ENCODE measurements at places on chromosomes 13 and 19.

DNA sequence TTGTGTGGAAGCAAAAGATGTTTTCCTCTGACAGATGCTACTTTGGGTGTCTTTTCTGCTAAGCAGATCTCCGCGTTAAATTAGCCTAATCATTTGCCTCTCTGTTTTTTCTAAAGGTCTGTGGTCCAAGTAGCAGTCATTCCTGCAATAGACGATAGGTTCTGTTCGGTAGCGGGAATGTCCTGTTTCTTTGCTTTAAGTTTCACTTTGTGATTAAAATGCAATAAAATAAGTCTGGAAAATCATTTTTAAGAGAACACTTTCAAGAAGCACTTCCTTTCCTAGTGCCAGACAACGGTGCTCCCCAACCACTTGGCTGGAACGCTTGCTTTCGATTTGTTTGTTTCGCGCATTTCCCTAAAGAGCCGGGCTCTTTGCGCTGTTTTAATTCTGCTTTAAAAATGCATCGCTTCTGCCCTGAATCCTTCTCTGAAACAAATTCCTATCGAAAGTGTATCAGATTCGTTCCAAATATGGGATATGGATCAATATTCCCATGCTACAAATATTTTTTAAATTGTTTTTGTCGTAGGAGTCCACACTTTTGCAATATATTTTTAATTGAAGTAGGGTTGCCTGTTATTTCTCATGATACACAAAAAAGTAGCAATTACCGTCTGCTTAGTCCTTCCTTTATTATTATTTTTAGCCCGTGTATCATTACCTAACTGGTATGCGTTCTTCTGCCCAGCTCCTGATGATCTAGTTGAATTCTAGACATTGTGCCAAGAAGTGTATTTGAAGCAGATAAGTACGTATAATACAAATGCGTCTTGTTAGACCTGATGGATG lies 14.2 kb downstream of the ZIC2 start:
- no peak overlapping the region for H3K27ac ChIP-seq
- no peak for DNase-seq
- no peaks in the 10 kb centered on the region for H3K36me3 ChIP-seq
- no peak overlapping the region for H3K4me3 ChIP-seq
- no peaks in the 10 kb centered on the region for H3K27me3 ChIP-seq

DNA sequence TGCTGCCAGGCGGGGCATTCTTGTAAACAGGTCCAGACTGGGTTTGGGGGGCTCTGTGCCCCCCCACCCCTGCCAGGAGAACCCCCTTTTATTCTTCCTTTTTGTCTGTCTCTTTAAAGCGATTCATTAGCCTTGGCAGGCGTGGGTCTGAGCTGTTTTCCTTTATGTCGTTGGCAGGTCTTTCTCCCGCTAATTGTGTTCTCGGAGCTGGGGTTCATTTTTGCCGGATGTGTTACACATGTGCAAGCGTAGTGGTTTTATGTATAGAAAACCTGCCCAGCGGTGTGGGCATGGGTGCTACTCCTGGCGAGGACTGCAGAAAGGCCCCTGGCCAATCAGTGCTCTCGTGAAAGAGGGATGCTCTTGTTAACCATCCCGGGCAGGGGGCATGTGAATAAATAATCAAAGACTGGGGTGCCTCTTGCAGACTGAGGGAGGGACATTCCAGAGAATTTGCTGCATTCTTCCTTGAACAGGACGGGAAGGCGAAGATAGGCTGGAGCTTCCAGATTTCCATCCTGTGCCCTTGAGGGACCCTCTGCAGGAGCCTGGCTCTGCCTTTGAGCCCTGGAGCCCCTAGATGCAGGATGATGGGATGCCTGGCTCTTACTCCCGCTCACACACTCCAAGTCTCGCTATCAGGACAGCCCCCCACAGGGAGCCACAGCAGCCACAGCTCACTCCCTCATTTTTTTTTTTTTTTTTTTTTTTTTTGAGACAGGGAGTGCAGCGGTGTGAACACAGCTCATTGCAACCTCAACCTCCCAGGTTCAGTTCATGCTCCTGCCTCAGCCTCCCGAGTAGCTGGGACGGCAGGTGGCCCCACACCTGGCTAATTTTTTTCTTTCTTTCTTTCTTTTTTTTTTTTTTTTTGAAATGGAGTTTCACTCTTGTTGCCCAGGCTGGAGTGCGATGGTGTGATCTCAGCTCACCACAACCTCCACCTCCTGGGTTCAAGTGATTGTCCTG lies 14.1 kb downstream of the CARM1 start:
- no peak overlapping the region for H3K4me3 ChIP-seq
- no peaks in the 10 kb centered on the region for H3K27me3 ChIP-seq
- H3K36me3 ChIP-seq, result no peaks in the 10 kb centered on the region
- no peak for DNase-seq

DNA sequence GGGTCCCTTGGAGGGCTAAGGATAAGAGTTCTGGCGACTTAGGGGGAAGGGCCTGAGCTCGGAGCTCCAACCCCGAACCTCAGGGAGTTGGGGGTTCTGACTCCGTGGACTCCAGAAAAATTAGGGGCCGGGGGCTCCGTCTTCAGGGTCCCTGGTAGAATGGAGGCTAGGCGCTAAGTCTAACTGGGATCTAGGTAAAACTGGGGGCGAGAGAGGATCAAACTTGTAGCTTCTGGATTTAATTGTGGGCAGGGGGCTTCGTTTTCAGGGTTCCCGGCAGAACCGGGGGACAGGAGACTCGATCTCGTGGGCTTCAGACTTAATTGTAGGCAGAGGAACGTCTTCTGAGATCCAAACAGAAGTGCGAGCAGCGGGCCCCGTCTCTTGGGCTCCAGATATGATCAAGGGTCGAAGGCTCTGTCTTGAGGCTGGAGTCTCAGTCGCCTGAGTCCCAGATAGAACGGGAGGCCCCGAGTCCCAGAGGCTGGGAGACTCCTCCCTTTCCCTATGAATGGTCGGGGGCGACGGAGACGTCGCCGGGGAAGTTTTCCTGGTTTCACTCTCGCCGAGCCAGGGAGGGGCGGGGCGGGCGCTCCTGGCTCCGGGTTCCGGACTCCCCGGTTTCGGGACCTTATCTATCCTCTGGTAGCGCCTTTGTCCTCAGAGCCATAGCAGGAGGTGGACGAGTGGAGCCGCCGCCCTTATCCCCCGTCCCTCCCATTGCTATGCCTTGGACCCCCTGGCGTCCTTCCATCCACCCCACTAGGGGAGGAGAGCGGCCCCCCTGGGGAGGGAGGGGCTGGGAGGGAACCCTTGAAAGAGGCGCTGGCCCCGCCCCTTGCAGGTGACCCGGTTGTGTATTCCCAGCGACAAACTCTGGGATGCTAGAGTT lies 1.3 kb downstream of the NECTIN2 start:
- no peak overlapping the region for H3K27ac ChIP-seq
- H3K27me3 ChIP-seq, result peaks cover 60% of the 10 kb centered on the region
- no peaks in the 10 kb centered on the region for H3K36me3 ChIP-seq
- no peak for DNase-seq
- no peak overlapping the region for H3K4me3 ChIP-seq

- H3K36me3 ChIP-seq, result no peaks in the 10 kb centered on the region
- no peaks in the 10 kb centered on the region for H3K4me1 ChIP-seq
- DNase-seq, result no peak
- no peak overlapping the region for H3K27ac ChIP-seq
These were observed 42.2 kb upstream of the KCTD4 start for GRCh38 chr13:45243077-45243476.

- no peaks in the 10 kb centered on the region for H3K4me1 ChIP-seq
- no peaks in the 10 kb centered on the region for H3K36me3 ChIP-seq
- no peak overlapping the region for H3K27ac ChIP-seq
These were observed 944.9 kb upstream of the MIR17HG start for GRCh38 chr13:90402613-90403012.

- H3K36me3 ChIP-seq, result no peaks in the 10 kb centered on the region
- no peak for DNase-seq
- no peak overlapping the region for H3K4me3 ChIP-seq
- H3K4me1 ChIP-seq, result 0 out of 2 replicates have a peak, but pooled peaks cover 3% of the 10 kb centered on the region
- peaks cover 5% of the 10 kb centered on the region for H3K27me3 ChIP-seq
These were observed 27.2 kb upstream of the NDUFS7 start for GRCh38 chr19:1356508-1356865.

DNA sequence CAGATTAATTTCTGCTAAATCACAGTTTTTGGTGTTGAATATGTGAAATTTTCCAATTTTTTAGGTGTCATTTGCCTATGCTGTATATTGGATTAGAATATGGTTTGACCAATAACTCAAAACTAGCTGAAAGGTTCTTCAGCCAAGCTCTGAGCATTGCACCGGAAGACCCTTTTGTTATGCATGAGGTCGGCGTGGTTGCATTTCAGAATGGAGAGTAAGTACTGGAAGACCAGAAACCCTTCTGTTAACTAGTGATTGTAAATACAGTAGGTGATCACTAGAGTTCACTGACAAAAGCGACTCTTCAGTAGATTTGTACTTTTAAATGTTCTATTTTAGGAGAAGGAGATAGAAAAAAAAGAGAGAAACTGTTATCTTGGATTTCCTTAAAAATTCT lies 22.3 kb downstream of the CDC16 start:
- H3K4me1 ChIP-seq, result peaks cover 56% of the 10 kb centered on the region
- H3K4me3 ChIP-seq, result no peak overlapping the region
- H3K27me3 ChIP-seq, result no peaks in the 10 kb centered on the region

- no peak overlapping the region for H3K27ac ChIP-seq
- no peaks in the 10 kb centered on the region for H3K27me3 ChIP-seq
These were observed 12.7 kb upstream of the FREM2 start for GRCh38 chr13:38674208-38674607.

DNA sequence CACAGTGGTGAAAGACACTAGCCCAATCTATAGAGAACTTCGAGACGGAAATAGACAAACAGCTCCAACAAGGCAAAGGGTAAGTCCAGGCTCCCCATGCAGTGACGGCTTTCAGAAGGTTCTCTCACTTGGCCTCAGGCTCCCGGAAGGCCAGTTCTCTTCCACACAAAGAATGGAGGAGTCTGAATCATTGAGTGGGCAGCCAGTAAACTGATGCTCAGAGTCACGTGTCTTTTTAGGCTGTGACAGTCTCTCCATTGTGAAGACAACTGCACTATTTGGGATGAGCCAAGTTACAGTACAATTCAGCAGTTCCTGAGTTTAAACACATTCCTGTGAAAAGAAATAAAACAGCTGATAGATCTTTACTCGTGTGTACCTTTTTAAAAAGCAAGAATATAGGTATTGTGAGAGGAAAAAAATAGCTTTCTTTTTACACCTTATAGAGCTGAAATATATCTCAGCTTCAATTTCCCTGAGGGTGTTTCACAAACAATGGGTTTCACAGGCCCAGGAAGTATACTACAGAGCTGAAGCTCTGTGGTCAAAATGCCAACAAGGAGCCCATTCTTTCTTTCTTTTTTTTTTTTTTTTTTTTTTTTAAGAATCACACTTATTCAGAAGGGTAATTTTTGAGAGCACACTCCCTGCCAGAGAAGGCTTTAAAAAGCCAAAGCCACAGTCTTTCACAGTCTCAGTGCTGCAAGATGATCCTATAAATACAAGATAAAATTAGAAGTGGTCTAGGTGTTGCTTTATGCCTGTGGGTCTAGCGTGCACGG lies 135.1 kb downstream of the FREM2 start:
- H3K36me3 ChIP-seq, result no peaks in the 10 kb centered on the region
- H3K27me3 ChIP-seq, result no peaks in the 10 kb centered on the region
- peaks cover 21% of the 10 kb centered on the region for H3K4me1 ChIP-seq
- peak; percentile 64 for DNase-seq

DNA sequence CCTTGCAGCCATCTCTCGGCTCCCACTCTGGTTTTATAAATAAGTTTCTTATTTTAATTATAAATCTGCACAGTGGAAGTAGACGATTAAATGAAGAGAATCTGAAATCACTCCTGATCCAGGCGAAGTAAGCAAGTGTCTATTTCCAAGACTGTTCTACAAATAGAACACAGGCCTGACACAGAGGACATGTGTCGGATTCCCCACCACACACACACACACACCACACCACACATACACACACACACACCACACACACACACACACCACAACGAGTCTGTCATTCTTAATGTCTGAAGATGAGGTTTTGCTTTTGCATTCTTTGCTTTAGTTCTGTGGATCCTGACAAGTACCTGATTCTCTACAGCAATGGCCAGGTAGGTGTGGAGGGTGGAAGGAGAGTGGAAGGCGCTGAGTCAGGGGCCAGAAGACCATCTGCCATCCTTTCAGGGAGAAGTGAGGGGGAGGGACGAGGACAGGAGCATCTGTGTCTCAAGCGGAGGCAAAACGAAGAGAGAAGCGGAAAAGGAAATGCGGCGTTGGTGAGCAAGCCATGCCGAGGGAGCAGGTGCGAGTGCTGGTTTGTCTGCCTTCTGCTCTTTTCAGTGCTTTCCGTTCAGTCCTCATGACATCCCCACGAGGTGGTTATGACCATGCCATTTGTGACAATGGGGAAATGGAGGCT lies 110.2 kb downstream of the TEX26 start:
- H3K27ac ChIP-seq, result no peak overlapping the region
- no peak for DNase-seq
- peaks cover 39% of the 10 kb centered on the region for H3K27me3 ChIP-seq
- no peaks in the 10 kb centered on the region for H3K36me3 ChIP-seq
- no peak overlapping the region for H3K4me3 ChIP-seq

GRCh38 chr13:103100830-103101229 lies 34.6 kb upstream of the SLC10A2 start:
- no peak for DNase-seq
- no peak overlapping the region for H3K27ac ChIP-seq
- H3K4me3 ChIP-seq, result no peak overlapping the region

DNA sequence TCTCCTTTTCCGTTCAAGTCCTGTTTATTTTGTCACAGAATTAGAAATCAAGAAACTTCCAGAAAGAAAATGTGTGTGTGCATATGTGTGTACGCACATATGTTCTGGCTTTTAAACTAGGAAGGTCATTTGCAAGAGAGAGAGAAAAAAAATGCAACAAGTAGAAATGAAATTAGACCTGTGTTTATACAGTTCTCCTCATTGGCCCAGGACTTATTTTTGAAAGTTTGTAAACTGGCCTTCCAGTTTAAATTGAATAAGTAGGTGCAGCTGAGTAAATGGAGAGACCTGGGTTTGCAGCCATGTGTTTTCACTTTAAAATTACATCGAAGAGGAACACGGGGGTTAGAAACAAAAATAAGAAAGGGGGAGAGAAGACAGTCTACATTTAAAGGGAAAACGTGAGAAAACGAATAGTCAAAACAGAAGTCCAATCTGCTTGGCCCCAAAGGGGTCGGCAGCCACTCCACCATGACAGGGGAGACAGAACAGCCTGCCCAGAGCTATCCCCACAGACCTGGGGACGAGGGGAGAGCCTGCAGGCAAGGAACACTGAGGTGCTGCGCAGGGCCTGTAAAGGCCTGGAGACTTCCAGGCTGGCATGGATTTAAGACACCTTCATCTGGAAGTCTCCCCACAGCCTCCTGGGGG lies 216.8 kb upstream of the MAB21L1 start:
- H3K36me3 ChIP-seq, result no peaks in the 10 kb centered on the region
- H3K27ac ChIP-seq, result no peak overlapping the region
- DNase-seq, result no peak
- no peaks in the 10 kb centered on the region for H3K4me1 ChIP-seq
- H3K4me3 ChIP-seq, result no peak overlapping the region
- H3K27me3 ChIP-seq, result no peaks in the 10 kb centered on the region

DNA sequence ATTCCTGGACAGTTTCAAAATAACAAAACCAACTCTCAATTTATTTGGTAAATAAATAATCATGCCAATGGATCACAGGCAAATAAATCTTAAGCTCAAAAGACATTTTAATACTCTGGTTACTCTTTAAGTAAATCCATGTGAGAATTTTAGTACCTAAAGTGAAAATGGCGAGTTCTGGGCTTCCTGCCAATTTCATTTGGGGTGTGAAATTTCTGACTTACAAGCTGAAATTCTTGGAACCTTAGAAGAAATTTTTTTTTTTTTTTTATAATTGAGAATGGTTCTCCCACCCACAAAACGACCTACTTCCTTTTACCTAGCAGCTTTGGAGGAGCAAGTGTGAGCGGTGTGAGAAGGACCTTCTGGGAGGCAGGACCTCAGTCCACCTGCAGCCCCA lies 354.5 kb upstream of the NBEA start:
- H3K4me3 ChIP-seq, result no peak overlapping the region
- no peak overlapping the region for H3K27ac ChIP-seq
- no peaks in the 10 kb centered on the region for H3K36me3 ChIP-seq
- DNase-seq, result no peak
- H3K27me3 ChIP-seq, result no peaks in the 10 kb centered on the region
